ENCODE measurements at places on chromosomes 6 and 20.

DNA sequence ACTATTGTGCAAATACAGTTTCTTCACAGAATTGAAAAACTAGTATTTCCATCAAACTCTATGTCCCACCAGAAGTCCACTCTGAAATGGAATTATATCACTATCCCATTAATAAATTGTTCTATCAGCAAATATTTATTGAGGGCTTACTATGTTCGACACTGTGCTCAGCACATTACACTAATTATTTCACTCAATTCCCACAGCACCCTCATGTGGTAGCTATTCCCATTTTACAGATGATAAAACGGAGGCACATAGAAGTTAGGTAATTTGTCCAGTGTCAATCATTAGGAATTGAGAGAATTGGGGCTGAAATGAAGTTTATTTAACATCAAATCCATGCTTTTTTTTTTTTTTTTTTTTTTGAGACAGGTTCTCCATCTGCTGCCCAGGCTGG lies 52.5 kb downstream of the MKKS start:
- no peak for DNase-seq

- peak; percentile 76 for DNase-seq
Observed at GRCh38 chr6:116615937-116616736, at the start of gene RSPH4A. Gene RSPH4A (plus strand): TSS chr6:116616479. CDS start chr6:116616624, 145 bp downstream.

DNA sequence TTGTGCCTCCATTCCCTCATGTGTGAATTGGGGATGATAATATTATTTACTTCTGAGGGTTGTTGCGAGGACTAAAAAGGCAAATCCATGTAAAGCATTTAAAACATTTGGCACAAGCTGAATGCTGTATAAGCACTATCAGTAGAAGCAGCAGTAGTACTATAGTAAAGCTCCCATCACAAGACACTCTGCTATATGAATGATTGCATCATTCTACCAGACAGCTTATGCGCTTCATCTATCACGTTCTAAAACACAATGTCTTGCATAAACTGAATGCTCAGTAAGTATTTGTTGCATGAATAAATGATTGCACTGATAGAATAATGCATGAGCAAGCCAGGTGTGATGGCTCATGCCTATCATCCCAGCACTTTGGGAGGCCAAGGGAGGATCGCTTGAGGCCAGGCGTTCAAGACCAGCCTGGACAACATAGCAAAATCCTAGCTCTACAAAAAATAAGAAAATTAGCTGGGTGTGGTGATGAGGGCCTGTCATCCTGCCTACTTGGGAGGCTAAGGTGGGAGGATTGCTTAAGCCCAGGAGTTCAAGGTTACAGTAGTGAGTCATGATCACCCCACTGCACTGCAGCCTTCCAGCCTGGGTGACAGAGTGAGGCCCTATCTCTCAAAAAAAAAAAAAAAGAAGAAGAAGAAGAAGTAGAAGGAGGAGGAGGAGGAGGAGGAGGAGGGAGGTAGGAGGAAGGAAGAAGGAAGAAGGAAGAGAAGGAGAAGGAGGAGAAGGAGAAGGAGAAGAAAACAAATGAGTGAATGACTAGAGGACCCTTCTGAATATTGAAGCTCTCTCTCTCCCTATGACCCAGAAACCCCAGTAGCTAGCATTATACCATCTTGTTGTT lies 50.0 kb upstream of the FOXO3 start:
- DNase-seq: no peak

DNA sequence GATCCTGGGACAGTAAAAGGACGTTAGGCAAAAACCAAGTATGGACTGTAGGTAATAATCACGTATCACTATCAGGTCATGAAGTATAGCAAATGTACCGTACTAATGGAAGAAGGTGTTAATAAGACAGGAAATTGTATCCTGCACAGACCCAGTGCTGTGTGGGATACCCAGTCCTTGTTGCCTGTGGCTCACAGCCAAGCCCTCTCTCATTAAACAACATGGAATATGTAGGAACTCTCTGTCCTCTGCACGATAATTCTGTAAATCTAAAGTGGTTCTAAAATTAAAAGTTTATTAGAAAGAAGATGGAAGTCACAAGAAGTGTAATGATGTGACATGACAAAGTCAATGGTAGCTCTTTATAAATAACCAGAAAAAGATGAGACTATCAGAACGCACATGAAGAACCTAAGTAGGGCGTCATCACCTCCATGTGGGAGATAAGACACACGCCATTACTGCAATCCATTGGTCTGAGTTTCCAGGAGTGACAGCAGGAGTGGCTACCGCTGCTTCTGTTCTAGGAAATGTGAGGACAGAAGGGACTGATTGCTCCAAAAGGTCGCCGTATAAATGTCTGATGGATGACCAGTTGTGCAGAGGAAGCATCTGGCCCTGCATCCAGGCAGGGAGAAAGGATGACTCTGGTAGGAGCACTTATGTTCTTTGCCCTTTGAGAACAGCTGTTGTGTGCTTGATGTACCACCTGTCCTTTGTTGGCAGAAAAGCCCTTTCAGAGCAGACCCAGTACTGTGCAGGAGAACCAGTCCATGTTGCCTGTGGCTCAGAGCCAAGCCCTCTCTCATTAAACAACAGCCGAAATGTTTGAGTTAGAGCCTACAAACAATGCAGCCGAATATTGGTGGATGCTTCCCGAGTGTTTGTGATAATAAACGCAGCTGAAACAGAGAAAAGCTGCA lies 125.6 kb downstream of the FIG4 start:
- no peak for DNase-seq

DNA sequence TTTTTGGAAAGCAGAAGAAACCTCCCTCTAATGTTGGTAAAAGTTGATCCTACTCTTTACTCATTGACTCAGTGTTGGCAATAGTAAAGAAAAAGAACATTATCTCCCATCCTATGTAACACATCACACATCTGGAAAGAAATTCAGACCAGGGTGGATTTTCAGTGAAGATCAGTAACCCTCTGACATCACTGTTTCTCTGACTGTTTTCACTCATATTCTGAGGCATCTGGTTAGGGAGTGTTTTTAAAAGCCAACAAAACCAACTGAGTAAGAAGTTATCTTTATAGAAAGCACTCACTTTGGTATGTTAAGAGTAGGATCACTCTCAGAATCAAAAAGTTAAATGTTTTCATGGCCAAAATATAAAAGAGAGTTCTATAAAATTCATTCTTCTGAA lies 143.6 kb downstream of the DST start:
- DNase-seq: no peak

GRCh38 chr6:15506066-15506465 lies 156.8 kb downstream of the DTNBP1 start:
- DNase-seq: no peak

DNA sequence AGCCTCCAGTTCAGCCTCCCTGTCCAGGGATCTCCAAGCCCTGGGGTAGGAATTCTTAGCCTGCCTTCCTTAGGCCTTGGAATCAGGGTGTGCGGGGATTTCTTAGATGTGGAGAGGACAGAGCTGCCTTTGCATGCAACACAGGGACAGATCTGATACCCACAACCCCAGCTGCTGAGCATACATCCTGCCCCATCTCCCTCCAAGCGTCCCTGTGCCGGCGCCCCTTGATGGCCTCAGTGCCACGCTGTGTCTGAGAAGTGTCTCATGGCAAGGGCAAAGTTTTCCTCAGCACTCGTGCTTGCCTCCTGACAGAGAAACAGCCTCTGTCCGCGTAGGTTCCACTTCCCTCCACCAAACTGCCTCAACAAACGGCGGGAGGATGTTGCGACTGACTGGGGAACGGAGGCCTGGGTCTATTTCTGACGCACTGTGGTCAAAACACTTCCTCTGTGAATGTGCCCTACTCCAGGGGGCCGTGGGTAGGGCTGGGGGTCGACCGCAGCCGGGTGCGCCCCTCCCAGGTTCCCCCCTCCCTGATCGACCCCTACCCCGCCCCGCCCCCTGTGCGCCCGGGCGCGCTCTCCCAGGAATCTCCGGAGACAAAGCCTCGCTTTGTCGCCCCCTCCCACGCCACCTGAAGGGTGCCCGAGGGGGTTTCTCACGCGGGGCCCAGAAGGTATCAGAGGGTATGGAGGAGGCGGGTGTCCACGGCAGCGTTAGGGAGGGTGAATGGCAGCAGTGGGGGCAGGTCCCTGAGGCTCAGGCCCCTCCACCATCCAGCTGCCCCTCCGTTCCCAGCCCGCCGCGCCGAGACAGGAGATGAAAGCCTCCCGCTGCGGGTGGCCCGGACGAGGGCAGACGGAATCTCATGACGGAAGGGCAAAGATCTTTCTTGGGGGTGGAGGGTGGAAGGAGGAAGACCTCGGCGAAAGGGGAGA lies 806 bp downstream of the MICAL1 start:
- DNase-seq: peak; percentile 65

DNA sequence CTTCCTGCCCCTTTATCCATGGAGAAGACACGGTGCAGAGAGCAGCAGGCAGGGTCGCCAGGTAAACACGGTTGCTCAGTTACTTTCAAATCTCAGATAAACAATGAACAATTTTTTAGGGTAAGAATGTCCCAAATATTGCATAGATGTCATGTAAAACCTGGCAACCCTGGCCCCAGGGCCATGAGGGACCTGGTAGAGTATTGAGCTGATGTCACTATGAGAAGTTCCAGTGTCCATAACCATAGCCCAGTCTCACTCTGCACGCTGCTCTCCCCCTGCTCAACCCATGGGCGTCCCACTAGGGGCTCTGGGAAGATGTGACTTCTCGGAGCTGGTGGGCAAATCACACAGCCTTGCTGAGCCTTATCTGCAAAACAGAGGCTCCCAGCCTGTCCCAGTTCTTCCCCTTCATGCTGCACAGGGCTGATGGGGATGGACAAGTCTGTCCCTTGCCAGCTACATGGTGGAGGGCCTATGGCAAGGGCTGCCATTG lies 71.3 kb upstream of the TOP1 start:
- DNase-seq: no peak

DNA sequence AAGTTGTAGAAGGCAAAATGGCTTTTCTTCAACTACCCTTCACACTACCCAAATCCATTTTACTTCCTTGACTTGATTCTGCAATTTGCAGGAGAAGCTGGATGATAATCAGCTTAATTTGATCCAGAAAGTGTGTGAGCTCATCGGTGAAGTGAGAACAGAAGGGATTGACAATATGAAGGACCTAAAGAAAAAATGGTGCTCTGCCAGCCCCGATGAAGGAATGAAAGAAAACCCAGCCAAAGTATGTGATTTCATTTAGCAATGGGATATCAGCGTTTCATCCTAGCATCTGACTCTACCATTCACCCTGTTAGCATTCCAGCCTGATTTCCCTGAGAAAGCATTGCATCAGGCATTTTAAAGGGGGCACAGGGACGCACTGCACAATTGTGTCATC lies 41.5 kb downstream of the CD164 start:
- no peak for DNase-seq

DNA sequence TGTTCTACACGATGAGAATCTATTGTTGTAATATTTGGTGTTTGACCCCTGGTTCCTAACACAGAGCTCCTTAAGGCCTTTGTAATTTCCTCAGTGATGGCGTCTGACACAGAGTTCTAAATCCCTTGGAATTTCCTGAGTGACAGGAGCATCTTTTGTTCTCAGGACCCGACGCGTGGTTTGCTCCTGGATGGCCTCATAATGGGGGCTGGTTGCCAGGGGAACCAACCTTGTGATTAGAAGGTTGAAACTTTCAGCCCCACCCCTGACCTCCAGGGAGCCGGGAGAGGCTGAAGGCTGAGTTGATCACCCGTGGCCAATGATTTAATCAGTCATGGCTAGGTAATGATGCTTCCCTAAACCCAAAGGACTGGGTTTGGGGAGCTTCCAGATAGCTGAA lies 20.5 kb upstream of the ZNF133 start:
- no peak for DNase-seq

DNA sequence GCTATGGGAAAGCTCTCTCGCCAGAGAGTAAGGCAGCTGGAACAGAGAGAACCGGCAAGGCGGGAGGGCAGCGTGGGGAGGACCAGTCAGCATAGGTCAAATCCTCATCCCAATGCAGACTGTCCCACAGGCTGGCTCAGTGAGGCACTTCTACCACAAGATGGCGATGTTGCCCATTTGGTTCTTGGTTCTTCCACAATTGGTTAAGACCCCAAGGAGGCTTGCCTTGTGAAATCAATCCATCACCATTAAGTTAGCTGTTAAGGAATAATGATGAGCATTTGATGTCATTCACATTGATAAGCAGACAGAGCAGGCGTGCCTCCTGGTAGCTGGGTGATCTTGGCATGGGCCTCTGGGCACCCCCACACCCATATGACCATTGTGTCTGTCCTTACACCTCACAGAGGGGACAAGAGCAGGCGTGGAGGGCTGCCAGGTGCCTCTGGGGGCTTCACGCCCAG lies 2.4 kb downstream of the CSTL1 start:
- peak; percentile 61 for DNase-seq

- no peak for DNase-seq
Observed at GRCh38 chr6:119566546-119567260, 217.1 kb upstream of the MAN1A1 start.

- no peak for DNase-seq
Observed at GRCh38 chr6:25582101-25582500, 69.9 kb upstream of the SCGN start.

DNA sequence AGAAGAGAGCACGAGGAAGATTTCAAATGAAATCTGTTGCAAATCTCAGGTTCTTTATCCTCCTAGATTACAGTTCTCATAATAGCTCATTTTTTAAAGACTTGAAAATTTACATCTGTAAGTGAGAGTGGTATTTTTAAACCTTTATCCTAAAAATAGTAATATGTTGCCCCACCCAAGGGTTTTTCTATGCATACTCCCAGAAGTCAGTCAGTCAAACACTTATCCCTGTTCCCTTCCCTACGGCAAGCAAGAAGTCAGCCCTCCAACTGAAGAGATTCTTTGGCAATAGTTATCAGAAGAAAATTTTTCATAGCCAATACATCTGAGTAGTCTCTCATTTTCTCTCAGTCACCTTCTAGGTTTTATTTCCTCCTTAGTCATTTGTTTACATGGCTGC lies 24.1 kb downstream of the ELOVL4 start:
- DNase-seq: no peak

GRCh38 chr20:62977613-62978560 lies 25.4 kb downstream of the SLC17A9 start:
- DNase-seq: no peak

- no peak for DNase-seq
Observed at GRCh38 chr6:131182991-131183425, 47.7 kb downstream of the AKAP7 start.

GRCh38 chr20:56582542-56582941 lies 46.6 kb upstream of the TFAP2C start:
- DNase-seq: no peak

DNA sequence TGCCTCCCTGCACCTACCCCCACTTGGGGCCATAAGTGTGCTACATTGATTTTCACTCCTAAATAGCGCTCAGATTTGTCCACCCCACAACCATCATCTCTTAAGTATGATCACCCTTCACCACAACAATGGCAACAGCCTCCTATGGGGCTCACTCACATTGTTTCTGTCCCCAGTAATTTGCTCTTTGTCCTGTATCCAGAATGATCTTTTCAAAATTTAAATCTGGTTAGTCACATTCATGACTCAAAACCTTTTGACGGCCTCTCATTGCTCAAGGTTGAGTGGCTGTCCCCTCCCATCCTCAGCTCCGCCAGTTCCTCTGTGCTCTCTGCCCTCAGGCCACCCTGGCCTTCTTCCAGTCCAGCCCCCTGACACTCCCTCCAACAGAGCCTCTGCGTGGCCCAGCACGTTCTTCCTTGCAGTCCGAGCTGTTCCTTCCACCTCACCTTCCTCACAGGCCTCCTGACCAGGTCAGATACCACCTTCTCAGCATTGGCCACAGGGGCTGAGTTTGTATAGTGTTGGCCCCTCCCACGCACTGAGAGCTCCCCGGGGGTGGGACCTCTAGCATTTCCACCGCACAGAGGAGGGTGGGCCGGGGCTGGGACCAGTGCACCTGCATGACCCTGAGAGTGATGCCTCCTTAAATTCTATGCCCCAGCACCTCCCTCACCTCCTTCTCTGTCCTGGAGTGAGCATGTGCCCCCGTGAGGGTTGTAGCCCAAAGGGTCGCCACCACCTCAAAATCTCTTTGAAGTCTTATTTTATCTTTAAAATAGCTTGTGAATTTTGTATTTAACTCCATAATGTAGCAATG lies 2.4 kb upstream of the PPP1R3G start:
- no peak for DNase-seq
